Fibroblast of skin of right quadriceps (primary cell): ENCODE measurements at places on chromosomes 3 and 15.

DNA sequence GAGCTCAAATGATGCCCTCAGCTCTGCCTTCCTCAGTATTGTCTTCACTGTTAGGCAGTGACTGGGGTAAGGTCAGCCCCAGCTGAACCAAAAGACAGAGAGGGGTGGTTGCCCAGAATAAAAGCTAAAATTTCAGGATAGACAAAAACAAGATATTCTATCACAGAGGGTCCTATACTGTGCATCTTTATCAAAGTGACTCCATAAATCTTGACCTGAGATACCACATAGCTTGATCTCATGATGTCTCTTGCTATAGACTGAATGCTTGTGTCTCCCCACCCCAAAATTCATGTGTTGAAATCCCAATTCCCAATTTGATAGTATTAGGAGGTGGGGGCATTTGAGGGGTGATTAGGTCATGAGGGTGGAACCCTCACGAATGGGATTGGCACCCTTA lies 30.4 kb downstream of the EIF1B start:
- DNase-seq: no peak

DNA sequence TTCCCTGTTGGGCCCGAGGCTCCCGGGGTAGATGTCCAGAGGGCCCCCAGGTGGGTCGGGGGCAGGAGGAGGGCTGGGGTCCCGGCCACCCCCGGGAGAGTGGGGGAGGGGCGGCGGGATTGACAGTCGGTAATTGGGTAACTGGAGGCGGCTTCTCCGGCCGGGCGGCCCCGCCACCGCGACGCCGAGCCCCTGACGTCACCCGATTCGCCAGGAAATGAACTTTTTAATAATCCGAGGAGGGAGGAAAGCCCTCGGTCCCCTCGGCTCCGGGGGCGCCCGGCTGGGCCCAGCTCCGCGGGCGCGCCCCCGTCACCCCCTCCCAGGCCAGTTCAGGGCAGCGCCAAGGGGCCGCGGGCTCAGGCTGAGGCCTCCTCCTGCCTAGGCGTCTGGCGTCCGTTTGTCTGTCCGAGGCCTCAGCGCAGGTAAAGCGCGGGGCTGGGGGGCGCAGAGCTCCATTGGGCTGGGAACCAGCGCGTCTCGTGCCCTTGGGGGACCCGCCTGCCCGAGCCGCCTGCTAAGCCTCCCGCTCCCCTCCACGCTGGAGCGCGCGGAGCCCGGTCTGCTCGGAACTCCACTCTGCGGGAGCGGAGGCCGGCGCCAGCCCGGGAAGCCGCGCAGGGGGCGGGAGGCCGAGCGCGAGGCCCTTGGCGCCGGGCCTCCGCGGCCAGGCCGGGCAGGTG lies 3.9 kb downstream of the GATA2 start:
- peak; percentile 56 for DNase-seq

DNA sequence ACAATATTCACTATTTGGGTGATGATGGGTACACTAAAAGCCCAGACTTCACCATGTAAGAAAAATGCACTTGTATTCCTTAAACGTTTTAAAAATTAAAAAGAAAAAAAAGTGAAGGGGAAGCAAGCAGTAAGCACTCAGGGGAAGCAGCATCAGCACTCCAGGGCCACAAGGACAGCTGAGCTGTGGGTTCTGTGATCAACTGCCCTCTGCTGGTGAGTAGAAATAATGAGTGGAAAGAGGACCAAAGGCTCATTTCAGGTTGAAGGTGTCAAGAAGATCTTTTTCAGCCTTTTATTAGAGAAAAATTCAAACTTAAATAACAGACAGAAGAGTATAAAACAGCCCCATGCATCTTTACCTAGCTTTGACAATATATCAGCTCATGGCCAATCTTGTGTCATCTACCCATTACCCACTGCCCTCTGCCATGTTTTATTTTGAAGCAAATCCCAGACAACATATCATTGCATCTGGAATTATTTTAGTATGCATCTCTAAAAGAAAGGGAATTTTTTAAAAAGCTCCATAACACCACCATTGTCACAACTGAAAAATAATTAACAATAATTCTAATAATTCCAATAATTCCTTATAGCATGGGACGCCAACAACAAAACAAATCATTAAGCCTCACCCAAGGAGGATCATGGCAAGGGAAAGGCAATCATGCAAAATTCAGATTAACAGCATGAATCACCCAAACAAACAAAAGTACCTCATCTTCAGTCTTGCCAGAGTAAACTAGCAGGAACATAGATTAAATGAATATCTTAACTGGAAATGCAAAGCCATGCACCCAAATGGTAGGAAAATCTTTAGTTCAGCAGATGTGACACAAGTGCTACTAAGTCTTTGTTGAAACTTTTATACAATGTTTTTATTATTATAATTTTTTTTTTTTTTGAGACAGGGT lies 42.5 kb downstream of the TAMM41 start:
- peak; percentile 57 for DNase-seq

GRCh38 chr15:87755226-87755625 lies 501.3 kb downstream of the NTRK3 start:
- DNase-seq: no peak
